Activated gamma-delta T cell (primary cell): ENCODE measurements at places on chromosomes 16 and 17.

GRCh38 chr16:78462288-78463208 lies 363.1 kb downstream of the WWOX start:
- no peak for DNase-seq

- DNase-seq: no peak
Measured at GRCh38 chr17:44636562-44636961, 19.7 kb upstream of the MEIOC start.

DNA sequence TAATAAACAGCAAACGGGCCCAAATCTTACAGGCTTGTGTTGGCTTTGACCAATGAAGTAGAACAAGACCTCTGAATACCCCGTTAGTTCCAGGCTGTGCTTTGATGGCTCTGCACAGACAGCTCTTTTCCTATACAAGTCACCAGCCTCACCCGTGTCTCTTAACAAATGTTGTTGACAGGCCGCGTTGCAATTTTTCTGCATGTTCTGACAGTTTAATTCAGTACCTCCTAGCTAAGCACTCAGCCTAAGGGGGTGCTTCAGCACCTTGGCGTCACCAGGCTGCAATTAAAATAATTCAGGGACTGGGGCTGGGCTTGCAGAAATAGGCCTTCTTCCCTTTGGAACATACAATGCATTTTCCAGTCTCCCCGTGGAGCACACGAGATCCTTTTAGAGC lies 500.1 kb downstream of the MAF start:
- no peak for DNase-seq

- no peak for DNase-seq
Measured at GRCh38 chr16:29927070-29927905, 1.3 kb upstream of the KCTD13 start.

- DNase-seq: no peak
Measured at GRCh38 chr17:81120695-81121621, 44.3 kb upstream of the PVALEF start.
